GF-D8 (cell line): ENCODE measurements at places on chromosomes 16 and 17.

DNA sequence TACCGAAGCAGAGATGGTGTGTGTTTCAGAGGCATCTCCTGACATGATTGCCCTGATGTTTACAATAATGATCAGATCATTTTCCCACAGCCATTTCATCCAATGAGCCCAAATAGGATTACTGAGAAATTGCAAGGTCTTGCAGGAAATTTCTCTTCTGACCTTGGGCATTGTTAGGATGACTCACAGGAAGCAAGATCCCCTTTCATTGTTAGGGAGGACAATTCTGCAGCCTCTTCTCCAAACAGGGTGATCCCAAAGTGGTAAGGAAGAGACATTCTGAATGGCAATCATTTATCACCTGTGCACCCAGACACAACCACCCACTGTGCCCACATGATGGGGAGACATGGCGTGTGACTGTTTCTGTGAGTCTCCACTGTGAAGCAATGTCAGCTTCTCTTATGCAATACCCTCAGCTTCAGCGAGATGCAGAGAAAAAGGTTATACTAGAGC lies 306.7 kb upstream of the XYLT1 start:
- DNase-seq, result no peak

DNA sequence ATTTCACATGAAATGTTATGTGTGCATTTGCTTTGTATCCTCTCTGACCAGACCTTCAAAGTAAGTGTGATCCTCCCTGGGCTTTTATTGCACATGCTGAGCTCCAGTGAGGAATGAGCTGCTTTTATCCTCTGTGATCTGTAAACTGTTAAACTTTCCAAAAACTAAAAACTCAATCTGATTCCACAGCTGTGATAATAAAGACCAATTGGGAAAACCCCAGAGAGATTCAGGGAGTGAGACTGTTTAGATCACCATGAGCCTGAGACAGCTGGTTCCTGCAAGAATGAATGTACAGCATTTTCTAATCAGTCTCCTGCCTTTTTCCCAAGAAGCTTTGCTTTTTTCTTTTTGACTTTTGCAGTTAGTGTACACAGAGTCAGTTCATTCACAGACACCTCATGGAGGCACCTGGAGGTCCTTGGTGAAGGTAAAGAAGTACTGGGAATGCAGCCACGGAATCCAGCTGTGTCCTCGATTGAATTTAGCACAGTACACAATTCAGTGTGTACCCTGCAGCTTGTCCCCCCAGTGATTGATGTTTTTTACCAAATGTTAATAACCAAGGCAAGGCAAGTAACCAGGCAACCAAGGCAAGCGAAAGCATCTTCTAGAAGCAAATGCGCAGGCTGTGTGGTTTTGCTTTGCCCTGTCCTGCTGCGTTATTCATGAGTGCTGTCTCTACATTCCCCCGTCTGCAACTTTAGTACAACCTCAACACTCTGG lies 182.6 kb downstream of the LGALS9B start:
- DNase-seq, result no peak

GRCh38 chr16:78099271-78100111 lies at the start of gene WWOX:
WWOX (plus strand) TSS chr16:78099654.
- peak; percentile 96 for DNase-seq

- DNase-seq, result no peak
These were observed 662.8 kb downstream of the WWOX start for GRCh38 chr16:78762222-78762621.

GRCh38 chr16:85523602-85524364 lies 89.3 kb upstream of the GSE1 start:
- peak; percentile 7 for DNase-seq

- no peak for DNase-seq
These were observed 629 bp upstream of the RNF135 start for GRCh38 chr17:30969989-30970830.

GRCh38 chr17:17832032-17832363 lies 4.8 kb downstream of the SREBF1 start:
- DNase-seq, result no peak

- DNase-seq, result no peak
These were observed 31.0 kb downstream of the HASPIN start for GRCh38 chr17:3754458-3755334.

GRCh38 chr16:58417600-58417999 lies 25.3 kb downstream of the GINS3 start:
- DNase-seq, result no peak

- DNase-seq, result no peak
These were observed 525.8 kb upstream of the GOT2 start for GRCh38 chr16:59259950-59260319.

GRCh38 chr17:42002792-42003301 lies 14.4 kb downstream of the DNAJC7 start:
- no peak for DNase-seq

DNA sequence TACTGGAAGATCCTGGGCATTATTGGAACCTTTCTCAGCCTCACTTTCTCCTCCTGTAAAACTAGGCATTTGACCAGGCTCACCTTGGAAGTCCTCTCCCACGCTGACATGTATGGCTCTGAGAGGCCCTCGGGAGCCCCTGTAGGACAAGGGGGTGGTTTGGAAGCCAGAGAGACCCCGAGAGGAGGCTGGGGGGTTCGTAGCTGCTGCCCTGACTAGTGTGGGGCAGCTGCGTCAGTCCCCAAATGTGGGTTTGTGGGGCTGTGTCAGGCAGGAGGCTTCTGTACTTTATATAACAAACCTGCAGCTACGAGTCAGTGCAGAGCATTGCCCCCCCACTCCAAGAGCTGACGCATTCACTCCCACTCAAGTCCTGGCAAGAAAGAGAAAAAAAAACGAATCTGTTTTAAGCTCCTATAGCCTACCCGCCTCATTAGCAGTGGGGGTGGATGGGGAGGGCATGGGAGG lies 1.8 kb downstream of the CX3CL1 start:
- no peak for DNase-seq

DNA sequence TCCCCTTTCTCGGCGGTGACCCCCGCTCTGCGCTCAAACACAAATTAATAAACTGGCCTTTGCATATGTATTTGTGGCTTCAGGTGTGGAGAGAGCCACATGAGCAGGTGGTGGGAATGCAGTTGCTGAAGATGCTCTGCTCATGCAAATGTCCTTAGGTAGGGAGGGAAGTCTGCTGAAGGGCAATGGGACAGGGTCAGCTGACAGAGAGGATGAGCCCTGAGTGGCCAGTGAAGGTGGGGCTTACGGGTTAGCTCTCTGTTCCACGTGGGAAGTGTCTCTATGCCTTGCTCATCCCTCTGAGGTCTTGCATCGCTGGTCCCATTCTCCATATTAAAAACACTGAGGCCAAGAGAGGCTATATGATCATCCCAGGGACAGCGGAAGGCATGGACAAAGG lies 74.2 kb upstream of the CCL1 start:
- DNase-seq, result no peak

- DNase-seq, result no peak
These were observed 9.4 kb downstream of the B3GNT9 start for GRCh38 chr16:67141391-67141790.

DNA sequence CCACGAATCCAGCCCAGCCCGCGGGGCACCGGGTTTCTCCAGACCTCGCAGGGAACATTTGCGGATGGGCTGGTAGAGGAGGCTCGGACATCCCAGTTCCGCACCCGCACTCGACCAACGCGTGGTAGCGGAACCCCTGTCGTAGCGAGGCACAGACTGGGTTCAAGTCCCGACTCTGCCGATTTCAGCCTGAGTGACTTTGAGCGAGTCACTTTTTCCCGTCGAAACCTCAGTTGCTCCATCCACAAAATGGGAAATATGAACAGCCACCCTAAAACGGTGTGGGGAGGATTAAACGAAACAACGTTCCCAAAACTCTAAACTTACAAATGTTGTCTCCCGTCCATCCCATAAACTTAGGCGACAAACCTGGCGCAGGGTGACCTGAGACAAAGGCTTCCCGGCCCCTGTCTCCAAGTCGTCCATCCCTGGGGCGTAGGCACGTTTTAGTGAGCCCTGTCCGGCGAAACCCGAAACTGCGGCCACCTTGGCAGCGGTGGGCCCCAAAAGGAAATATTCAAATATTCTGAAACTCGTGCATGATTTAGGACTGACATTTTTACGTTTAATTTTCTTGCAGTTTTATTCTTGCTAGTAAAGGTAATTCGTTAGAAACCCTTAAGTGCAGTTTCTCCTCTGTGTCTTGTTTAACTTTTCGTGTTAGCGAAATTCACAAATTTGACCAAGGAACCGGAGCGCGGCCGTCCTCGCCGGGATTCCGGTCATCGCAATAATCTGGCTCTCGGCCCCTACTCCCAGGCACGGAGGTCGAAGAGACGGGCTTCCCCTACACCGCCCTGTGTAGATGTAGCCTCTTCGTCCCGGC lies 1.9 kb upstream of the MLLT6 start:
- DNase-seq, result no peak

DNA sequence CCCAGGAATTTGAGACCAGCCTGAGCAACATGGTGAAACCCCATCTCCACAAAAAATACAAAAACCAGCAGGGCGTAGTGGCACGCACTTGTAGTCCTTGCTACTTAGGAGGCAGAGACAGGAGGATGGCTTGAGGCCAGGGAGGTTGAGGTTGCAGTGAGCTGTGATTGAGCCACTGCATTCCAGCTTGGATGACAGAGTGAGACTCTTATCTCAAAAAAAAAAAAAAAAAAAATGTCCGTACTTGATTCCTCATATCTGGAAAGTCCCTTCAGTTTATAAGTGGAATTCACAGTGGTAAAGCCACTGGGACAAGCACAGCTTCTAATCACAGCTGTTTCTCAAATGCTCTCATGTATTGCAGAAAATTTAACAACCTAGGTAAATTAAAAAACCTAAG lies 78.6 kb upstream of the CREBBP start:
- DNase-seq, result no peak

DNA sequence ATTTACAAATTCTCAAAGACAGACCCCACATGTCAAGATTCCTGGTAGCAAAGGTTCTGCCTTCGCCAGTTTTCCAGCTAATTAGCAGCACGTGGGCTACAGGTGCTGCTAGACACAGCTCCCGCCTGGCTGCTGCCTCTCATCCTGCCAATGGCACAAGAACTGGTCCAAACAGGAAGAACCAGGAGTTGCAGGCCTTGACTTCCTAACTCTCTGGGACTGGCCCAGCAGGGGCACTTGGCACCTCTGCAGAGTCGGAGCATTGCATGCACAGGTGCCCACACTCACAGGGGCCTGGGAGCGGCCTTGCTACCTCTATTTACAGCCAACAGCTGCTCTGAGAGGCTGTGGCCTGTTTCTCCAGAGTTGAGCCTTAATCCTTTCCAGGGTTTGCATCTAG lies 39.6 kb downstream of the TK2 start:
- no peak for DNase-seq

- DNase-seq, result no peak
These were observed 65.7 kb upstream of the FOXF1 start for GRCh38 chr16:86444661-86445060.

- DNase-seq, result no peak
These were observed 51.2 kb upstream of the DHX40 start for GRCh38 chr17:59513934-59514841.

DNA sequence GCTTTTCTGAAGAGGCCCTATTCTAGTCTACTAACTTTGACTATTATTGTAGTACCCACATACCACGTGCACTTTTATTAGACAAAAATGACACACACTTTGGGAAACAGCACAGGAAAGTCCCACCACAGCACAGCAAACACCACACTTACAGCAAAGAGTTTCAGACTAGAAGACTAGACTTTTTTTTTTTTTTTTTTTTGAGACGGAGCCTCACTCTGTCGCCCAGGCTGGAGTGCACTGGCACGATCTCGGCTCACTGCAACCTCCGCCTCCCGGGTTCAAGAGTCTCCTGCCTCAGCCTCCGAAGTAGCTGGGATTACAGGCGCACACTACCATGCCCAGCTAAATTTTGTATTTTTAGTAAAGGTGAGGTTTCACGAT lies 20.1 kb downstream of the YWHAE start:
- DNase-seq, result no peak

DNA sequence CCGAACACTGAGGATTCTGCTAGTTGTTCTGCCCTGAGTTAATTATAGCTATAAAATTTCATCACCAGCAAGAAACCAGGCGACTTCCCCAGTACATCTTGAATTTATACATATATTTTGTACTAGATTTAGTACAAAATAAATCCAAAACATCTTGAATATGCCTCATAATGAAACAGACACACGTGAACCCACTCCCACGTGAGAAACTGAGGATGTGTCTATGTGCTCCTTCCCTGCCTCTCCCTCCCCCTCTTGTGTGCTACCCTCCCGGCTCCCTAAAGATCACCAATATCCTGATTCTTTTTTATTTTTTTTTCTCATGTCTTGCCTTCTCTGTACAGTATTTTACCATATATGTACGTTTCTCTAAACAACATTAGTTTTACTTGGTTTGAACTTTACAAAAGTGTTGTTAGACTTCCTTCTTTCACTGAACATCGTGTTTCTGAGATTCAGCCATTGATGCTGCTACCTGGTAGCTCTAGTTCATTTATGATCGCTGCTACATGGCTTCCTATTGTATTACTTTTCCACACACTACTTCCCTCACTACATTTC lies 1.1 kb upstream of the LCMT1 start:
- DNase-seq, result no peak

DNA sequence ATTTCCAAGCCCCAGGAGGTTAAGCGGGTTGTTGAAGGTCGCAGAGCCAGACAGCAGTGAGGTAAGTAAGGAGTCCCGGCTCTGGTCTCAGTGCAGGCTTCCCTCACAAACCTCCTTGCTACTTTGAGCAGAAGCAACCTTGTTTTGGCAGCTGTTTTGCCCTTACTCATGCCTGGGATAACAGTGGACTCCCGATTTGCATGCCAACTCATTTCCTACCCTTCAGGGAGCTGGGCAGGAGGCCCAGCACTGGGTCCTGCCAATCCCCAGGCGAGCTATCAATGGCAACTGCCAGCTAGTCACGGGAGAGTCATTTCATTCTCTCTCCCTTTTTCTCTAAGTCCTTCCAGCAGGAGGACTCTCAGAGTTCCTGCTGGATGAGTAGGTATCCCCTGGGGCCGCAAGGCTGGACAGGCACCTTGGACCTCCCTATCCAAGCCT lies 72.0 kb upstream of the KSR1 start:
- no peak for DNase-seq

DNA sequence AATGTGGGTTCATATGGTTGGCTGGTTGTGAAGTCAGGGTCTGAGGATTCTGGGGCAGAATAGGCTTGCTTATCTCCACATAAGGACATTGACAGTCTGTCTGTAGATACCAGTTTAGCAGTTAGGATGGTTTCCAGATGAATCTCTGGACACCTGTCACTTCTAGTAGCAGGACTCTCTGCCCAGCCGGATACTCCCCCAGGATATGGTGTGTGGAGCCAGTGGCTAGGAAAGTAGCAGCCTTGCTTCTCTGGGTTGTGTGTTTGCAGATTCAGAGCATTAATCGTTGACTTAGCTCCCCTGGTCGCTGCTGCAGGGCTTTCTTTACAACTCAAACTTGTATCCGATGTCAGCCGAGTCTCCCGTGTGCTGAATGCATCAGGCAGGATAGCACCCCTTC lies 45.2 kb downstream of the CLEC16A start:
- no peak for DNase-seq
